ENCODE measurements at places on chromosomes 5 and 9.
A peak's percentile ranks its signal among the peaks of the same experiment; 100 is the strongest.

- no peak for DNase-seq
Measured at GRCh38 chr9:129094387-129095169, 13.7 kb downstream of the DOLPP1 start.

- peak; percentile 75 for DNase-seq
Measured at GRCh38 chr5:172437445-172438318, 16.6 kb downstream of the SH3PXD2B start.

DNA sequence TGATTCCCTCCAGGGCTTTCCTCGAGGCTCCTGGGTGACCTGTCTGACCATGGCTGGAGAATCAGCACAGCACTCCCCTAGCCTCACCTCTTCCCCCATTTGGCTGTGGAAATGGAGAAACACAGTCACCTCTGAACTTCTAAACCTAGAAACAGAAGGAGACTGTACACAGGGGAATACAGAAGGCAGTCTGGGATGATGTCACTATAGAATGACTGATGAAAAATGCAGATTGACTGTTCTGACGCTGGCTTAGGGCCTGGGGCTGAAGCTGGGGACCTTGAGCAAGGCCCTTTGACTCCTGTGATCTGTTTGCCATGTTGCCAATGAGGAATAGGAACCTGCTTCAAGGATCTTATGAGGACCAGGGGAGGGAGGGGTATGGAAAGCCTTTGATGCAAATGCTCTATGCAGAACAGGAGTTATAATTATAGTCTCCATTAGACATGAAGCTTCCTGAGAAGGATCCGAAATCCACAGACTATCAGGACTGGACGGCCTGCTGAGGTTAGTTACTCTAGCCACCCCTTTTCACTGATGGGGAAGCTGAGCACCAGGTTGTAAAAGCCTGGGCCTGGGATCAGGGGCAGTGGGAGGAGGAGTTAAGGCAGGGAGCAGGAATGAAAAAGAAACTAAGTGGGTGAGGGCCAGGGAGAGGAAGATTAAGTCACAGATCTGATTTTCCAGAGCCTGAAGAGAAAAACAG, 24.4 kb upstream of the ANXA6 start:
- no peak for DNase-seq

- DNase-seq: no peak
Measured at GRCh38 chr5:62011089-62011664, 294.8 kb upstream of the KIF2A start.

- no peak for DNase-seq
Measured at GRCh38 chr9:109845226-109845625, 65.2 kb downstream of the PALM2AKAP2 start.

DNA sequence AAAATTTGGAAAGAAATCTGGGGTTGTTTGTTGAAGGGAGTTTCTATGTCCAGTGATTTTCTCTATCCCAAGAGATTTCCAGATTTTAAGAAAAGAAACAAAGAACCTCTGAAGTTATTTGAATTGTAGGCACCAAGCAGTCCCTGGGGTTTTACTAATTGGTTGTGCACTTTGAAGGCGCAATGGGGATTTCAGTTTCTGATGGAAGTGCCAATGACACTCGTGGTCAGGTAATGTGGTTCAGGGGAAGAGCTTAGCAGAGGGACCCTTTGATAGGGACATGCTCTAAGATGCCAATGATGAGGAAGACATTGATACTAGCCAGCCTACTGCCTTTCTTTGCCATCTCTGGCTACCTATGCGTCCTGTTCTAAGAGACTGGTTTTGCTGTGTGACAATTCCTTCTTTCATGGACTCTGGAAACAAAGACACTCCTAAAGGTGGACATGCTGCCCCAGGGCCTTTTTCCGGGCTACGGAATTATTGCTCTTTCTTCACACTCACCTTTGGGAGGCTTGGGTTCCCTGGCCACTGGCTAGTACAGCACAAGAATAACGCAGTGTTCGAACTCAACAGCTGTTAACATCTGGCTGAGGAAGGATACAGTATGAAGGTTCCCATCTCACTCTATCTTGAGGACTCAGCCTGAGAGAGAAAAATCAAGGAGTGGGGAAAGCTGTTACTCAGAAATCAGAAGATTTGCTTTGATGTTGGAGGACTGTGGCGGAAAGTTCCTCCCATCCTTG, 6.9 kb upstream of the TRAF1 start:
- no peak for DNase-seq
